ENCODE measurements at places on chromosomes 4 and X.

DNA sequence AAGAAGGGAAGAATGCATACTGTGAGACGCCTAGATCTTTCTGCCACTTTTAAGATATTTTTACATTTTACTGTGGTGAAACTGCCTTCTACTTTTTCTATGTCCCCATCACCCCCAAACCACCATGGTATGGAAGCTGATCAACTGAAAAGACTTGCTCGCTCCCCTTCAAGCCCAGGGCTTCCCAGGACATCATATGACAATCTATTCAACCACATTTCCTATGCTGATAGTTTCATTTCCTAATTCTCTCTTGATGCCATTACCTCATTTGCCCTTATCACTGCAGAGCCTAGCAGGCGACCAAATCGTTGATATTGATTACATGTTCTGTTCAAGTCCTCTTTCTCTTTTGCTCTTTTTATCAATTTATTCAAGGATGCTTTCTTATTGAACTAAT is 40.1 kb upstream of the KLHL34 start:
- DNase-seq: no peak

DNA sequence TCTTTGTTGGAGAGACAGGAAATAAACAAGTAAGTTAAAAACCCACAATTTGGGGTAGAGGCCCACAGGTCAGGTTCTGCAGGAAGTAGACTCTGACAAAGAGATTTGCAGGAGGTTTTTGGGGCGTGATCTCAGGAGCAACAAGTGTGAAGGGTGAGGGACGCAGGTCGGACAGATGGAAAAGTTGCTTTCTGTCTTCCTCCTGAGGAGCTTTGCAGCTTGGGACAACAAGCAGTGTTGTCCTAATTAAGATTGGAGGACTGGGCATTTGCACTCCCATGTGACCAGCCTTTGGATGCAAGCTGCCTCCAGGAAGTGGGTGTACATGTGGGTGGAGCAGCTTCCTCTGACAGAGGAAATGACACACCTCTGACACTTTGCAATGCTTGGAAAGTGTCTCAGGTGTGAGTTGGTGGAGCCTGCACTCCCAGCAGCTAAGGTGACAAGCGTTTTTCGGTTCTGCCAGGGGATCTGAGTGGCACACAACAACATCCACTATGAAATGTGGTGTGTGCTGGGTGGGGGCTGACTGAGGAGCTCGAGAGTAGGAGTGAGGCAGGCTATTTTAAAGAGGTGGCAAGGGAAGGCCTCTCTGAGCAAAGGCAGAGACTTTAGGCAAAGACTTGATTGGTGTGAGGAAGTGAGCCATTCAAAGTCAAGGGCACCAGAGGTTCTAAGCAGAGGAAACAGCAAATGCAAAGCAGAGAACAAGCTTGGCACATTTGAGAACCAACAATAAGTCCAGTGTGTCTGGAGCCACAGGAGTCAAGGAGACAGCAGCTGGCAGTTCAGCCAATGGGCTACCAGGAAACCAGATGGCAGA is 339.8 kb upstream of the GATB start:
- DNase-seq: no peak

- DNase-seq: no peak
Observed at GRCh38 chr4:143163614-143164013, 21.1 kb upstream of the USP38 start.

DNA sequence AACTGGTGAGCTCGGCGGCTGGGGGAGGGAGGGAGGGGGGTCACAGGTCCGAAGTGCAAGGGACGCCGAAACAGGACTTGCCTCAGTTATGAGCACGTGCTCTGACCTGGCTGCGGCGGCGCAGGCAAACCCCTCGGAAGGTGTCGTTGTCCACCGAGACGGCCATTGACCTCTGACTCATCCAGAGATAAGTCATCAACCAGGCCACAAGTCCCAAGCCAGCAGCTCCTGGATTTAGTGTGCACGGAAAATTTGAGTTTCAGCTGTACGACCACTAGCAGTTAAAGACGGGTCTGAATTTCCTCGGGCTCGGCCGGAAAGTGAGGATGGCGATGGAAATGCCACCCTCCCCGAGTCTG is 674 bp downstream of the SH3D19 start:
- no peak for DNase-seq

DNA sequence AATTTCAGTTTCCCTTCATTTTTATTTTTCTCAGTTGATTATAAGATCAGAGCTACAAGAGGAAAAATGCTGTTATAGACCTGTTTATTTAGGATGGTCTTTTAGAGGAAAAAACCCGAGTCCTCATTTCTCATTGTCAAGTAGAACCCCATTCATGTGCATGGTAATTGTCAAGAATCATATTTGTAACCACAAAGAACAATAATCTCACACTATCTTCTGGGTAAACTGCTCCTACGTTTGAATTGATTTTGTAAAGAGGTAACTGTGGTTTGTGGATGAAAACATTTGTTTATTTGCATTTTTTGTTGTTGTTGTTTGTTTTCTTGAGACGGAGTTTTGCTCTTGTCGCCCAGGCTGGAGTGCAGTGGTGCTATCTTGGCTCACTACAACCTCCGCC is 23.8 kb downstream of the RAPGEF2 start:
- no peak for DNase-seq

- no peak for DNase-seq
Observed at GRCh38 chr4:13537011-13537831, 7.1 kb downstream of the NKX3-2 start.

DNA sequence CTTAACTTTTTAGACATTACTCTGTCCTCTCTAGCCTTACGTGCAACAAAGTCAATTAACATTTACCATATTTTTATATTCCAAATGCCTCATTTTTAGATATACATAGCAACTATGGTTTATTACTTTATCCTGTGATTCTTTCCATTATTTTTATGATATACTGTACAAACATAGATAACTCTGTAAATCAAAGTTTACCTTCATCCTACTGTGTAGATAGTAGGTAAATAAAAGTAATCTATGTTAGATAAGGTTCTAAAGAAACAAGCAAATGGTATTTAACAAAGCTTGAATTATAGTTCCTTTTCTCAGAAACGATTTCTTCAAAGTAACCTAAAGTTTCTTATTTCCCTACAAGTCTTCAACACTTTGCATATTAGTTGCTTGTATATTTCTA is 350.0 kb downstream of the GALNTL6 start:
- DNase-seq: no peak
